Activated naive CD8-positive, alpha-beta T cell treated with anti-CD3 and anti-CD28 coated beads, Interleukin-2, amount 10 ng/mL, durations not matched to agents 7 days and 5 days (primary cell): ENCODE measurements at places on chromosomes 1 and 21. TPM values are rescaled to one million over a fixed set of nuclear protein-coding genes. Genes with fewer than 3 reads are reported as not detected.

The COL8A2 gene
- 0.17 TPM for total RNA-seq

The BTG2 gene
- total RNA-seq = 90.3 TPM

The DDX20 gene
- total RNA-seq = 15.0 TPM

The ZBTB8A gene
- not detected for total RNA-seq

DNA sequence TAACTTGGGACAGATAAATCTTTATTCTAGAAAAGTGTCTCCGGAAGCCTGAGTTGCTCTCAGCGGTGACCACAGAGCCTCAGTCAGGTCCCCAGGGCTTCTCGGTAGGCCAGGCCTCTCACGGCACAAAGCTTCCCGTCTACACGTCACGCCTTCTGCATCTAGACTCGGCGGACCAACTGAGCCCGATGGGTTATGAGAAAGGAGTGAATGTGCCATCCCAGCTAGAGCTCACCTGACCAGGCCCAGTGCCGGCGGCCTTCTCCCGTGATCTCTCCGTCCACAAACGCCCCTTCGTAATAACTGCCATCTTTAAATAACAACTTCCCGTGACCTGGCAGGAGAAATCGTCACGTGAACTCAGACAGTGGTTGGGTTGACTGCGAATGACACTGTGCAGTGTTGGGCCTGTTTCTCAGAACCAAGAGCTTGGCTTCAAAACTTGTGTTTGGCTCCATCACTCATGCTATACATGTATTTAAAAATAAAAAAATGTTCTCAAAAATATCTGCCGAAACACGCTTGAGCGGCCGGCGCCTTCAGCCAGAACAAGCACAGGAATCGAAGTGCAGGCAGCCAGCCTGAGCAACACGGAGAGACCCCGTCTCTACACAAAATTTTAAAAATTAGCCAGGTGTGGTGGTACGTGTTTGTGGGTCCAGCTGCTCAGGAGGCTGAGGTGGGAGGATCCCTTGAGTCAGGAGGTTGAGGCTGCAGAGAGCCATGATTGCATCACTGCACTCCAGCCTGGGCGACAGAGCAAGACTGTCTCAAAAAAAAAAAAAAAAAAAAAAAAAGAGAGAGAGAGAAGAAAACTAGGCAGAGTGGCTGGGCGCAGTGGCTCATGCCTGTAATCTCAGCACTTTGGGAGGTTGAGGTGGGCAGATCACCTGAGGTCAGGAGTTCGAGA lies 3.1 kb downstream of the MORN1 start:
- DNase-seq = no peak

DNA sequence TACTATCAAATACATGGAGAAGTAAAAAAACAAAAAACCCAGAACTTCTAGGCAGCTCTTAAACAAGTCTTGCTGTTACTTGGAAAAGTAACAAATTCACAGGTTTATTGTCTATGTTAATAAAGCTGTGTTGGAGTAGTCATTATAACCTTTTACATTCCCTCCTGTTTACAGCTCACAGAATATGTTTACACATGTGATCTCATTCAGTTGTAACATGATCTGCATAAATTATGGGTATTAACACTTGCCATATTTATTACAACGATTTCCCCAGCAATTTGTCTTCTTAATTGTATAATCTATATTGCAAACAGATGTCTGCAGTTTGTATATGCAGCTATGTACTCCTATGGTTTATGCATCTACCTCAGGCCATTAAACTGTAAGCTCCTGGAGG lies 28.6 kb downstream of the ERG start:
- DNase-seq = no peak

- no peak for DNase-seq
These were observed 186.5 kb upstream of the CTTNBP2NL start for GRCh38 chr1:112209493-112209892.

- DNase-seq = no peak
These were observed 10.8 kb downstream of the RWDD2B start for GRCh38 chr21:29008367-29008766.

- no peak for DNase-seq
These were observed 270.0 kb downstream of the TRABD2B start for GRCh38 chr1:47727051-47727696.
